ENCODE measurements at places on chromosomes 2 and 18. TPM values are rescaled to one million over a fixed set of nuclear protein-coding genes. Genes with fewer than 3 reads are reported as not detected.

ACYP2 gene
- polyA plus RNA-seq, result 8.1 TPM

GRCh38 chr18:53665701-53666100, 558.8 kb downstream of the MBD2 start:
- DNase-seq, result no peak

- DNase-seq, result no peak
These were observed 10.2 kb upstream of the TTC27 start for GRCh38 chr2:32617599-32618189.

- no peak for DNase-seq
These were observed 10.1 kb downstream of the LMAN2L start for GRCh38 chr2:96729748-96730147.

Measured in AG04450 (cell line).